Skeletal muscle cell (primary cell): ENCODE measurements at places on chromosomes 12 and 14.

DNA sequence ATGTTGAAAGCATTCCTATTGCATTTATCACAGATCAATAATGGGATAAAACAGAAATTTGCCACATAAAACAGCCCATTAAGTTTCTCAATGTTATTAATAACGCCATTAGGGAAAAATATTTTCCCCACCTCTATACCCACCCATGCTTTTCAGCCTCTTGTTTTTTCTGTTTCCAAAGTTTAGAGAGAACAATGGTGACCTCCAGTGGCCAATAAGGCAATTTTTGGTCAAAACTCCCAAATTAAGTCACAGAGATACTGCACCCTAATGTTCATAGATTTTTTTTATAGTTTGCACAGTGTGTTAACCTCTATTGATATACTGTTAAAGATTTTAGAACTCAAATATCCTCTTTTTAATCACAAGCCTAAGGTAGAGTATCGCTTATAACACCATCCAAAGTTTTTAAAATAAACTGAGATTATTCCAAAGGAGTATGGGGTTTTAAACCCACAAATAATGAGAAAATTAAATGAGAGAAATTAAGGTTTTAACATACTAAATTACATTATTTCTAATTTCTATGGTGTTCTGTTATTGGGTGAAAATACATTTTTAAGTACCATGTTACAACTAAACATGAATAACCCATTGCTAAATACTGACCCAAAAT is 184.7 kb upstream of the DCN start:
- no peak for DNase-seq

- DNase-seq: no peak
Measured at GRCh38 chr14:24316597-24316950, 5.3 kb downstream of the LTB4R start.

DNA sequence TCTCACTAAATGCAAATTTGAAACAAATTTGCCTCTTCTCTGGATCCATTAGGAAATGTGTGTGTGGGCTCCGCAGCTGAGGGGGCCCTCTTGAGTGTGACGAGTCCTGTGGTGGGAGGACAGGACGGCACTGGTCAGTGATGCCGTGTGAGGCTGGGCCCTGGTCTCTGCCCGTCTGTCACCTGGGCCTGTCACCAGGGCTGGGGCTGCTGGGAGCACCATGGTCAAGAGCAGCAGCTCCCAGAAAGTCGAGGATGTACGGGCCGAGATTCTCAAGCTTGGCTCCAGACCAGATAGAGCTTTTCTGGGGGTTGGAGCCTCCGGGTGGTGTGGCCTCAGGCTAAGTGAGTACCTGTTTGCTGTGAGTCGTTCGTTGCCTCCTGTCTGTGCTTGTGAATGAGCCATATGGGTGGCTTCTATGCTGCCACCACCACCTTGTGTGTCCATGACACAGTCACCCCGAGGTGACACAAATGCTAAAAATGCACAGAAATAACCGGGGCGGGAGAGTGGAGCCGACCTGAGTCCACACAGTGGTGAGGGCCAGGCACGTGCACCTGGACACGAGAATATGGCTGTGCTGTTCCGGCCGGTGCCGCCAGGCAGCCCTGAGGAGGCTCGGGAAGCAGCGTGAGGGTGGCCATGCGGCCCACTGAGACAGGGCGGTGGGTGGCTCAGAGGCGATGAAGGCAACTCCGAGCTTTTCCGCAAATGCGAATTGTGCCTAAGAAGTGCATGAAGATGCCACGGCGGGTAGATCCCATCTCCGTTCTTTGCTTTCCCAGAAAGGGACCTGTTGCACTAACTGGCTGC is 8.7 kb downstream of the PGAM5 start:
- DNase-seq: no peak

DNA sequence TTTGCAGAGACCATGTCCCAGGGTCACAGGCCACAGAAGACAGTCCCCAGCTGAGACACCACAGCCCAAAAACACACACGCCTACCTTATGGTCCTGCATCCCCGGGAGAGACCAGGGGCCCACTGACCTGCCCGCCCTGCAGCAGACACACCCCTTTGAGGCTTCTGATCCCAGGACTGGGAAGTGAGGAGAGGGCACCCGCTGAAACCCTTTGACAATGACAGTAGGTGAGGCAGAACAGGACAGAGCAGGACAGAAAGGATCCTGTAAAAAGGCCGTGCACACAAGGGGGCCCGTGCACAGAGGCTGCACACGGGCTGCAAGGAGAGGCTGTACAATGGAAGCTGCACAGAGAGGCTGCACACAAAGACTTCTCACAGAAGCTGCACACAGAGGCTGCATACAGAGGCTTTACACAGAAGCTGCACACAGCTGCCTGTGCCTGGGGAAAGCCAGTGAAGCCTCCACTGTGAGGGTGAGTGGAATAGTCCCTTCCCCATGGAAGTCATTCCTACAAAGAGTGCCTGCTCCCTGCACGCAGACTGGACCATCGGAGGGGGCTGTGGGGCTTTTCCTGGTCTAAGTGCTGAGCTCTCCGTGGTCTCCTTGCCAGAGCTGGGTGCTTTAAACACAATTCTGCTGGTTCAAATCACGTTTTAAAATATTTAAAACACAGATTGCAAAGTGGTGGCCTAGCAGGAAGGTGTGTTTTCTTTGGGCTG is 16.6 kb upstream of the SFSWAP start:
- DNase-seq: no peak

DNA sequence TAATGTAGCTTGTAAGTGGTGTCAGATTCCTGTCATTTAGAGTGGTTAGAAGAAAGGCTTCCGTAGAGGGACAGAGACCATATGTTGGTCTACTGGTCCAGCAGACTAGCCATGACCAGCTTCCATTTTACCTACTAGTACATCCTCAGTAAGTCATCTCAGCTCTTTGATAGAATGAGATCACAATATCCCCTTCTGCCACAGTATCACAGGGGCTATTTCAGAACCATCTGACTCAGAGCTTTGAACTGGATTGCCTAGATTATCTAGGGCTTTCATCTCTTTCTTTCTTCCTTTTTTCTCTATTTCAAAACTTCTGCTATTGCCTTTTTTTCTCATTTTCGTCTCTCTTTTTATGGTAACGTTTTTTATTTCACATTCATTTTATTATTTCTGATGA is 4.7 kb downstream of the ZDHHC17 start:
- no peak for DNase-seq

DNA sequence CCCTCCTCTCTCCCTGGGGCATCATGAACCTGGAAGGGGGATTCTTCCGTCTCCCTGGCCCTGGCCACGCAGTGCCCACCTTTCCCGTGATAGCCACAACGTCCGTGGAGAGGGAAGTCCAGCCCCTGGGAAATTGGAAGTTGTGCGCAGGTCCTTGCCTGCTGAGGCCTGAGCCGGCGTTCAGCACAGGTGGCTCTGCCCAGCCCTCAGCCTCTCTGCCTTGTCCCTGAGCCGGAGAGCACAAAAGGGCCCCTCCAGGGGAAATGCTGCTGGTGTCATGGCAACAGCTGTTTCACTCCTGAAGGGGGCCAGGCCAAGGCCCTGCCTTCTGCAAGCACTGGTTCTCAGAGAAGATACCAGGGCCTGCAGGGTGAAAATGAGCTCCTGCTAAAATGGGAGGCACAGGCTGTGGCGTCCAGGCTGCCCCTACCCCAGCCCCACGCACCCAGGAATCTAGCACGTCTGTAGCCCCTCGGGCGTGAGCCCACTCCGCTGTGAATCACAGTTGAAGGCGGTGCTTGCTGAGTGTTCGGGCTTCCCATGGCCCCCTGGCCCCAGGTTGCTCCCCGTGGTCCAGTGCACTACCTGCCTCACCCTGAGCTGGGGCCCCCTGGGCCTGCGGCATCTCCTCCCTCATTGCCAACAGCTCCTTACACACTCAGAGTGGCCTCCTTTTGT is 149.4 kb downstream of the ADGRD1 start:
- no peak for DNase-seq

- DNase-seq: no peak
Measured at GRCh38 chr12:105679982-105680381, 349.5 kb downstream of the C12orf75 start.

GRCh38 chr12:84704856-84705255 is 207.7 kb downstream of the SLC6A15 start:
- DNase-seq: no peak

DNA sequence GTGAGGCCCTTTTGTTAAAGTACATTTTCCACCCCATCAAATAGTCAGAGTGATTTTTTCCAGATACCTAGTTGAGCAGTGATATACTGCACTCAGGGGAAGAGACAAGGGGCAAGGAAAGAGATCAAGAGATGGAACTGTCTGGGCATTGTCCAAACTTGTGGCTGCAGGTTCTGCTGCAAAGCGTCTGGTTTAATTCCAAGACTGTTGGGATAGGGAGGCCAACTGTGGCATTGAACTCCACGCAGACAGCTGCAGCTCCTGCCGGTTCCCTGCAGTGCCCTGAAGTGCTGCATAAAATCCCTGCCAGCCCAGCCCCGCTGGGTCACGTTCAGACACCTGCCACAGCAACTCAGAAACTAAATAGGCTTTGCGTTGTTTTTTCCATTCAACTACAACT is 30.5 kb downstream of the RPH3A start:
- no peak for DNase-seq

DNA sequence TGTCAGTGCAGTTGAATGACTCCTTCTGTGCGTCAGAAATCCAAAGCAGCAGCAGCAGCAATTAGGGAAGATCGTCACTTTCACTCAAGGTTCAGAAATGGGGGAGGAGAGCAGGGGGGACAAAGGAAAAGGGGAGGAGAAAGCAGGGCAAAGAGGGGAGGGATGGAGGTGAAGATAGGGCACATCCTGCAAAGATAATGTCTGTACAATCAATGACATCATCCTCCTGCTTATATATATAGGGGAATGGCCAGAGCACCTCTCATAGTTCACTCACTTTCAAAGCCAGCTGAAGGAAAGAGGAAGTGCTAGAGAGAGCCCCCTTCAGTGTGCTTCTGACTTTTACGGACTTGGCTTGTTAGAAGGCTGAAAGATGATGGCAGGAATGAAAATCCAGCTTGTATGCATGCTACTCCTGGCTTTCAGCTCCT is at the start of gene NTS:
Gene NTS (plus strand): TSS at position 265 of the 431 bp plus-strand sequence. CDS start 109 bp downstream, at position 374.
- DNase-seq: no peak

DNA sequence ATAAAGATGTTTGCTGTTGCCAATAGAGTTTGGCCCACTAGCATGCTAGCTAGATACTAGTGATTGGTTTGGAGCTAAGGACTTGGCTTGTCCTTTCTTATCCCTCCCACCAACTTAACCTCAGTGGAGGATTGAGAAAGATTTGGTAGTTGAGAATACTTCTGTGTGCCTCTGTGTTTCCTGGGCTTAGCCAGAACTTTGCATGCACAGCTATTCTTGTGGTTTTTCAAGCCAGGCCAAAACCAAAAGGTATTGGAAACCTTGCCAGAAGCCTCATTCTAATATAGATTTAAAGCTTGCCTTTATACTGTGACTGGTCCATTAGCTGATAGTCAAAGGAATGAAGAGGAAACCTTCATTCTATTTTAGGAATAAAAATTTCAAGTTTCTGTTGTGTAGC is 188.5 kb downstream of the CCDC91 start:
- DNase-seq: peak; percentile 61

- peak; percentile 31 for DNase-seq
Measured at GRCh38 chr12:76595056-76595455, 35.5 kb upstream of the OSBPL8 start.

- DNase-seq: no peak
Measured at GRCh38 chr14:96723946-96724345, 73.2 kb upstream of the VRK1 start.

- no peak for DNase-seq
Measured at GRCh38 chr12:109174468-109174867, 58.1 kb downstream of the ACACB start.

DNA sequence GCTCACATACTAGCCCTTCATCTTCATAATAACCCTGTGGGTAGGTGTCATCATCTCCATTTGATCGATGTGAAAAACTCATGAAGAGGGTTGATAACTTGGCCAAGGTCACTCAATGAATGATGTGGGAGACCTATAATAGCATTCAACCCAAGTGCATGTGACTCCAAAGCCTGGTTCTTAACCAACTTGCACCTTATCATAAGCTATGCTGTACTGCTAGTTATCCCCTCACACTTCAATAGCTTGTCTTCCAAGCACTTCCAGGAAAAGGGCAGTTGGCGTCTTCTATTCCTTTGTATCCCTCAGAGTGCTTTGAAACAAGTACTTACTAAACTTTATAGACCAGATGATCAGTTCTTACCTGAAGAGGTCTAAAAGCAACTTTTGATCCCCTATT is 15.2 kb downstream of the VIPAS39 start:
- no peak for DNase-seq

GRCh38 chr12:113127791-113128199 is 7.8 kb downstream of the RASAL1 start:
- no peak for DNase-seq

- DNase-seq: no peak
Measured at GRCh38 chr14:68671909-68672308, 121.0 kb downstream of the ZFP36L1 start.

GRCh38 chr12:27333403-27334009 is 870 bp downstream of the BMAL2 start:
- no peak for DNase-seq

DNA sequence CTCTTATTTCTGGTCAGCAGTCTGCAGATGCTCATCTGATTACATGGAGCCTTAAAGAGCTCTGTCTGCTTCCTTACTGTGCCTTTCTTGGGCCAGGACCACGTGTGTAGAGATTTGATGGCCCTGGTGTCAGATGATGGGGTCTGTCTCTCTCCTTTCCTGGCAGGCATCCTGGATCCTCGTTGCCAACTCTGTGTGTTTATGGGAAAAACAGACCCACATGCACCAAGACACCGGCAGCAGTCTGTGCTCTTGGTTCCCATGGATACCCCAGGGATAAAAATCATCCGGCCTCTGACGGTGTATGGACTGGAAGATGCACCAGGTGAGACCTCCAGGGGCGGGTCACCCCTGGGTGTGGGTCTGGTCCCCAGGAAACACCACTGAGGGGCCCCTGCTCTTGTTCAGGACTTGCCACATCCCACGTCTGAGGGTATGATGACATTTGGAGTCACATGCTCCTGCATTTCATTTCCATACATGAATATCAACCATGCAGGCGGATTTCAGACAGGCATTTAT is 18.5 kb upstream of the ALDH2 start:
- no peak for DNase-seq

- no peak for DNase-seq
Measured at GRCh38 chr12:72300728-72301127, 28.6 kb downstream of the TRHDE start.

DNA sequence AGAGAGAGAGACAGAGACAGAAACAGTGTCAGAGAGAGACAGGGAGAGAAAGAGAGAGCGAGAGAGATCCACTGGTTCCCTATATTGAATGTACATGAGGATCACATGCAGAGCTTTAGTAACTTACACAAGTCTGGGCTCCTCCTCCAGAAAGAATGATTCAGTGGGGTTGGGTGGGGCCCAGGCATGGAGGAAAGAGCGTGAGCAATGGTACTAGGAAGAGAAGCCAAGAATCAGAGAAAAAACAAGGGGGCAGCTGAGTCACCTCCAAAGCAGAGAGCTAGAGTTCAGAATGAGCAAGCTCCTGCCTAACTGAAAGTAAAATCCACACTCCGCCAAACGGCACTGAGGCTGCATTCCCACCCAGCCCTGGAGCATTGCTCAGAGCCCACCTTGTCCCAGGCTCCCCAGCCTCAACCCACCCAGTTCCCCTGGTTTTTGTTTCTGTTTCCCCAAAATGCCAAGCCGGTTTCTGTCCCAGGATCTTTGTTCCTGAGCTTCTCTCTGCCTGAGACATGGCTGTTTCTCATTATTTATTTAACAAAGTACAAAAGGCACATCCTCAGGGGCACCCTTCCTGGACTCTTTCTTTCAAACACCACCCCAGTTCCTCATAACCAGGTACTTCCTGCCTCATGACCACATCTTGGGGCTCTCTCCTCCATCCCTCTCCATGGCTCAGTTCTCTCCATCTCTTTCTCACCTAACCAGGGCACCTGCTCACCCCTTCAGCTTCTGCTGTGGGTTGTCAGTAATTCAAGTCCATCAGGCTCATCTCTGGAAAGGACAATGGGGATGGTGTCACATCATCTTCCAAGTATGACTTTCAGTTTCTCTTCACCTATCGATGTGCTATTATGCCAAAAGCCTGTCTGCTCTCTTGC is 670.3 kb upstream of the TBX3 start:
- DNase-seq: peak; percentile 91
